ENCODE measurements at places on chromosomes 1 and 21. TPM values are rescaled to one million over a fixed set of nuclear protein-coding genes. Genes with fewer than 3 reads are reported as not detected.
A peak's percentile ranks its signal among the peaks of the same experiment; 100 is the strongest.

DNA sequence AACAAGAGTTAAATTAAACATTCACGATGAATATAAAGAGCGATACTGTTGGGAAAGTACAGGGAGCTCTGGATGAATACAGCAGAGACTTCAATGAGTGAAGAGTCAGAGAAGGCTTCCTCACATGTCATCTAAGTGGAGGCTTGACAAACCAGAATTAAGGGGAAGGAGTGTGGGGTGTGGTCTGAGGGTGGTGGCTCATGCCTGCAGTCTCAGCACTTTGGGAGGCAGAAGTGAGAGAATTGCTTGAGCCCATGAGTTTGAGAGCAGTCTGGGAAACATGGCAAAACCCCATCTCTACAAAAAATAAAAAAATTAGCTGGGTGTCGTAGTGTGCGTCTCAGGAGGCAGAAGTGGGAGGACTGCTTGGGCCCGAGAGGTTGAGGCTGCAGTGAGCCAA, 8.7 kb downstream of the SDHB start:
- no peak for DNase-seq

DNA sequence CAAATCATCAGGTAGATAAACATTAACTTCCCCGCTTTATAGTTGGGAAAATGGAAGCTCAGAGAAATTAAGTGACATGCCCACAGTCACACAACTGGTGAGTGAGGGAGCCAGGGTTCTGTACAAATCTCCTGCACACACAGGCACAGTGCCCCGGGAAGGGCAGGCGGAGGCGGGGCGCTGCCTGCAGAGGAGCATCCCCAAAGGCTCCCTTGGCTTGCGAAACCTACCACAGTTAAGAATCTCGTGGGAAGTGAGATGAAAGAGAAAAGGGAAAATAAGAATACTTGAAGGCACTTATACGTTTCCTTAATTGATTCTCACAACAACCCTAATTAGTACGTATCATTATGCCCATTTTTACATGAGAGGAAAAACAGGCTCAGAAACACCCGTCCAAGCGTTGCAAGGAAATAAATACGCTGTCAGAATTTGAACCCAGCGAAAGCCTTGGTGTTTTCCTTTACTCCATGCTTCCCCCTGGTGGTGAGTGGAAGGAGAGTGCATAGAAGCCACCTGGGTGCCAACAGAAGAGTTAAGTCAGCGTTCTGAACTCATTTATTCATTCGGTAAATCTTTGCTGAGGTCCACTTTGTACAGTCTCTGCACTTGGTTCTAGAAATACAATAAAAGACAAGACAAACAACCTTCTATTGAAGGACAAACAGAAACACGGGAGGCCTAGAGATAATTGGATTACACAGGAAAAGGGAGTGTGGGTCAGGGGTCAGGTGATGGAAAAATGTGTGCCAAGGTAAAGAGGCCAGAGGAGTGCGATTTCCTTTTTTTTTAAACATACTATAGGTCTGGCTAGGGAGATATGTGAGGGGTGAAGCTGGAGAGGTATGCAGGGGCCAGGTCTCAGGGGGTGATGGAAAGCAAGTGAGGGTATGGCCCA, 28.4 kb downstream of the ACP6 start:
- peak; percentile 53 for DNase-seq

GRCh38 chr1:115753830-115754229, 14.7 kb downstream of the CASQ2 start:
- DNase-seq = no peak

- DNase-seq = peak; percentile 79
These were observed 20.4 kb upstream of the GNG12 start for GRCh38 chr1:67853704-67854103.

DNA sequence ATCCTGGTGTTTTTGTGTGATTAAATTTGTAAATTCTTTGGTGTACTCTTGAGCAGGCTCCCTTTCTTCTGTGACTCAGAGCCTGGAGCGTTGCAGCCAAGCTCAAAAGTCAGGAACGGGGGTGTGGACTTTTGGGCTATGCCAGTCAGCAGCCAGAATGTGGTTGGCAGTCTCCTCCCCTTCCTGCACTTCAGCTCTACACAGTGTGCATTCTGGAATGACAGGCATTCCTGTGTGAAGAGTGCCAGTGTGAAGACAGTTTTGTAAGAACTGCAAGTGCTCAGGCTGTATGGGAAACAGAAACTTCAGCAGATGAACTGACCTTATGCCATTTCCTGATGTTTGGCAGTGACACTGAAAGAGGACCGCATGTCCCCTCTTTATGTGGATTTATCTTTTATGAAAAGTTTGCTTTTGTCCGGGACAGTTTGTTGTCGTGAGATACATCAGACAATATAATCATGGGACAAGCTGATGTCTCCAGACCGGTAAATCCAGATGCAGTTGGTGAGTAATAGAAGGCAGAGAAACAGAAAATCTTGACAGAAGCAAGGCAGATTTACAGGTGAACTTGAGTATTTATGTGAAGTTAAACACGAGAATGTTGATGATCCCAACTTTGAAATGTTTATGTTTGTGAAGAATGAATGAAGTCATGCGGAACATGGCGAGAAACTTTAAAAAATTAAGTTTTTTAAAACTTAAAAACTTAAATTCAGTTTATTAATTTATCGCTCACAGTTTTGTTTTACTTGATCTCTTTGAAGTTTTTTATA, 67.7 kb upstream of the RCC1 start:
- peak; percentile 93 for DNase-seq

DNA sequence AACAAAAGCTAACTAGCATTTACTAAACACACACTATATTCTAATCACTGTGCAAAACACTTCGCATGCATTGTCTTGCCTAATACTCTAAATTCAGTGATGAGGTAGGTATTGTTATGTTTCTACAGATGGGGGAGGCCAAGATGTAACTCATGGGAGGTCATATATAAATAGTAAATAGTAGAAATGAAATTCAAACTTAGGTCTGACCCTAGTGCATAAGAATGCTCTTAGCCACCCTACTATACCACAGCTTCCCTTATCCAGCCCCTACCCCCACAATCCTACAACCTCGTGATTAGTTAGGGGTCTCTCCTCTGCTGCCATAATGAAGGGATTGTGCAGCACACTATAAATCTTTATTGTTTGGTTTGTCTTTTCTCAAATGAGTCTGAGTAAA, 3.3 kb downstream of the PFDN2 start:
- DNase-seq = peak; percentile 27

DNA sequence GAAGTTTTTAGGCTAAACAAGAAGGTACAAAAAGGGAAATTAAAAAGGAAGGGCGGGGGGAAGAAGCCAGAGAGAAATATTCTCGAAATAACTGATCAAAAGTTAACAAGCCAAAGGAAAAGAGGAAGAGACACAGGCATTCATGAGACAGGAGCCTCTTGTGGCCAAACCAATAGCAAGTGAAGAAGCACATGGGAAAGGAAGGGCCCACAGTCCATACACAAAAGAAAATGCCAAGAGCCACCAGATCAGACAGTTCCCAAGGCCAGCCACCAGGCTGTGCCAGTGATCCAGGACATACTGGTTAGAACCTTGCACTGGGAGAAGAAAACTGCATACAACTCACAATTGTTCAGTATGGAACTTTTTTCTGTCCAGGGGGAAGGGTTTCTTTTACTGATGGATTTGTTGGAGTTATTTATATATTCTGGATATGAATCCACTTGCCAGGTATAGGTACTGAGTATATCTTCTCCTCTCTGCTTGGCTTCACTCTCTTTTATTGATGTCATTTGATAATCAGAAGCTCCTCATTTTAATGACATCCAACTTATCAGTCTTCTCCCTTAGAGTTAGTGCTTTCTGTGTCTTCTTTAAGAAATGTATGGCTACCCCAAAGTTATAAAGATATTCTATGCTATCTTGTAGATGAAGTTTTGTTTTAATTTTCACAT, 76.8 kb downstream of the CD46 start:
- DNase-seq = peak; percentile 91

- DNase-seq = no peak
These were observed 348.6 kb upstream of the ZP4 start for GRCh38 chr1:238239343-238239742.

DNA sequence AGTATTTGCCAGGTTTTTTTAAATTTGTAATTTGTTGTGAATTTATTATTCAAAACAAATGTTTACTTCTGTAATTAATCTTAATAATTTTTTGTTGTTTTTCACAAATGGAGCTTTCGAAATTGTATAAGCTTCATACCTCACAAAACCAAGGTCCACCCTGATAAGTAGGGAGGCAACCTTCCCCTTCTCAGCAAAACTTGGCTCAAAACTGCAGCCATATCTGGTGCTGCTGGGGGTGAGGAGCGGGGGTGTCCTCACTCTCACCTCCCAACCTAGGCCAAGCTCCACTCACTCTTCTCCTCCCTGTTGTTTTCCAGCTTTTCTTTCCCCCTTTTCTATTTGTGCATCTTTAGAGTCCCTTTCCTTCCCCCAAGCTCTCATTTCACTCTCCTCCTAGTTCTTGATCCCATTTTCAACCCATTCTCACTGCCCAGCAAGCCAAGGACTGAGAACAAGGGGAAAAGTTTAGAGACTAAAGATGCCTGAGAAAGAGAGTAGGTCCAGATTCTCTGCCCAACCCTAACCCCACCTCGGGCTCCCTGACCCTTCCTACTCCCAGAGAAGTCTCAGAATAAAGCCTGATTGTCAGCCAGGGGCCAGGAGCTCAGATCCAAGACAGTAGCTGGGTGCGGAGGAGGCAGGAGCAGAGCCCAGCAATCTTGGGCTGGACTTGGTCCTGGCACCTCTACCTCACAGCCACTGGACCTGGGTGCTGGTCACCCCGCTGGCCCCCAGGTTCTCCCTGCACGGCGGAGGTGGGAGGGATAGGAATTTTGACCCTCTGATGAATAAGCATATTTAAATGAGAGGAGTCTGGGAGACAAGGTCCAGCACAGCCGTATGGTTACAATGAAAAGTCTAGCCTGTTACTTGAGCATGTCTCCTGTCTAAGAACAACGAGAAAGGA, 8.3 kb upstream of the CFAP45 start:
- no peak for DNase-seq

GRCh38 chr1:28577052-28577678, 14.9 kb upstream of the RAB42 start:
- no peak for DNase-seq

DNA sequence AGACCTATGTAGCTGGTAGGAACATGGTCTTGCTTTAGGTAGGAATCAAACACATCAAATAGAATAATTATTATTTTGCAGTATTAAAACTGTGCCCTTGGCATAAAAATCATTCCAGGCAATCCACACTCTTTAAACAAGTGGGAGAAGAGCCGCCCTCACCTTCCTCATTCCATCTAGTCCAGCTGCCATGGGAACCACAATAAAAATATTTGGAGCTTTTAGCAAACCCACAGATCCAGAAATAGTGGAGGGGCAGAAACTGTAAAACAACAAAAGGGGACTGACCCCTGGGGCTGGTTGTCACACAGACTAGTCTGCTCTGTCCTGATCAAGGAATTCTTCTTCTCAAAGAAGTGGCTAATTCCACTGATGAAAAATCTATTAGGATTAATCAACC, 61.6 kb downstream of the PTPRC start:
- DNase-seq = no peak

DNA sequence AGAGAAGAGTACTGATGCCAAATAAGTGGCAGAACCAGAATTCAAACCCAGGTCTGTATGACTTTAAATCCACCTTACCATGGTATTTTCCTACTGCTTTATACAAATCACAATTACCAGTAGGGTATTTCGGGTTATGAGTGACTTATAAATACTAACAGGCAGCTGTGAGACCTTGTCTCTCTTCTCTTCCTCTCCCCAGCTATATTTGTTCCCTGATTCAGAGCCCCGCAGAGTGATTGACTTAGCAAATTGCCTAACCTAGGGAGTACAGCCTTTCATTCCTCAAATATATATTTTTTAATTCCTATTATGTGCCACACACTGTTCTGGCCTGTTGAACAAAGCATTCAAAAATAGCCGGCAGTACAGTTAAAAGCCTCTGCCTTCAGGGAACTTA, 168.0 kb downstream of the CLEC20A start:
- DNase-seq = no peak

DNA sequence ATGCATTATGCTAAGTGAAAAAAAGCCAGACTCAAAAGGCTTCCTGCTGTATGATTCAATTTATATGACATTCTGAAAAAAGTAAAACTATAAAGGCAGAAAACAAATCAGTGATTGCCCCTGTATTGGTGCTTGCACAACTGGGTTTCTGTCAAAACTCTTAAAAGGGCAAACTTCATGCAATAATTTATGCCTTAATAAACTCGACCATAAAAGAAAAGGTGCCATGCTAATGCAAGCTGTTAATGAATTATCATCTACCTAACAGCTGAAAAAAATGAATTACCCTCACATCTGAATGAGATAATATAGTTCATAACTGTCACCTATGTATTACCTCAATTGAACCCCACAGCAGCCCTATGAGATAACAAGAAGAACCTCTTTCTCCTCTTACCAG, 120.8 kb upstream of the ATP1A1 start:
- DNase-seq = no peak

The AADACL3 gene
- total RNA-seq = not detected

The NBPF10 gene
- 1.3 TPM for total RNA-seq

The MUL1 gene
- total RNA-seq = 28.1 TPM

The HUNK gene
- 1.3 TPM for total RNA-seq

The HCN3 gene
- total RNA-seq = 1.6 TPM

Data from fibroblast of villous mesenchyme (primary cell).